Epithelial cell of proximal tubule (primary cell): ENCODE measurements at places on chromosomes 12 and 14. TPM values are rescaled to one million over a fixed set of nuclear protein-coding genes. Genes with fewer than 3 reads are reported as not detected.

The ACRBP gene
- total RNA-seq, result 0.58 TPM in 1 of 2 replicates, not detected in the other

The PALS1 gene
- 22.9 and 26.4 TPM in 2 replicates for total RNA-seq

The CLEC7A gene
- total RNA-seq, result not detected in 2 replicates

The FAM186B gene
- total RNA-seq, result 0.07 TPM in 1 of 2 replicates, not detected in the other

DNA sequence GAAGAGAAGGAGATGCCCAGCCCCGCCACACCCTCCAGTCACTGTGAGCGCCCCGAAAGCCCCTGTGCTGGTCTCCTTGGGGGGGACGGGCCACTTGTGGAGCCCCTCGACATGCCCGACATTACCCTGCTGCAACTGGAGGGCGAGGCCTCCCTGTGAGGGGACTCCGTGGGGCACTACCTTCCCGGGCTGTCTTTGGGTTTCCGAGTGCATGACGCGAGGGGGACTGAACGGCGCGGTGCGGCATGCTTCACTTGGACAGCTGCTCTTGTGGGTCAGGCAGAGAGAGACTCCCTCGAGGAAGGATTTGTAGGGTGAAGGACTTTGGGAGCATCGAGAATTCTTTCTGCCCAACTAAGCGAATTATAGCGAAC, 1.1 kb downstream of the CCDC184 start:
- no peak for DNase-seq

DNA sequence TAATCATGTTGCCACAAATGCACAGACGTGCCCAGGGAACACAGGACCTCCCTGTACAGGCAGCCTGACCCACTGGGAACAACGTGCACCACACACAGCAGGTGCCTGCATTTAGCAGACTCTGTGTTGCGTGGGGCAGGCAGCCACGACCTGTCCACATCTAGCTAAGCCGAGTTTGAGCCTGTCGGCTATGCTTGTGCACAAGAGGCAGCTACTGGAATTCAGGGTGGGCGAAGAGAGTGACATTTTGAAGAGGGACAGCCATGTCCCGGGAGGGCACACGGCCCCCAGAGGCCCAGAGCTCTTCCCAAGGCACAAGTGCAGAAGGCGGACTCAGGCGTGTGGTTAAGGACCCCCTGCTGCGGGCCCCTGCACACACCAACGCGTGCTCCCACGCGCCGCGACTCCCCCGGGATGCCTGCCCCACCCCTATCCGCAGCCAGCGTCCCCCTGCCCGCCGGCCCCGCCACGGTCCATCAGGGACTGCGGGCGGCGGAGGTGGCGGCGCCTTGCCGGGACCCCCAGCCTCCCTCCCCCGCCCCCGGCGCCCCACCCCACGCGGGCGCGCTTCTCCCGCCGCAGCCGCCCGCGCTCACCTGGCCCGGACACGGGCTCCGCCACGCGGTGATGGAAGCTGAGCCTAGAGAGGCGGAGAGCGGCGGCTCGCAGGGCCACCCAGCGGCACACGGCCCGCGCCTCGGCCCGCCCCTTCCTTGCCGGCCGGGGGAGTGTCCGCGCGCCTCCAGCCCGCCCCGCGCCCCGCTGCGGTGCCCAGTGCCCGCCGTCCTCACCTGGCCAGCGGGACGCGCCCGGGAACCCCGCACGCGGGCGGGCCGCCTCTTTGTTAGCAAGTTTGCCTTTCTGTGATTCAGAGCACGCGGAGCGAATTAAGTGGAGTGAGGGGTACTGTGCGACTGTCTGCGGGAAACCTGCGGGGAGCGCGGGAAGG, 125.3 kb upstream of the PRMT8 start:
- no peak for DNase-seq

DNA sequence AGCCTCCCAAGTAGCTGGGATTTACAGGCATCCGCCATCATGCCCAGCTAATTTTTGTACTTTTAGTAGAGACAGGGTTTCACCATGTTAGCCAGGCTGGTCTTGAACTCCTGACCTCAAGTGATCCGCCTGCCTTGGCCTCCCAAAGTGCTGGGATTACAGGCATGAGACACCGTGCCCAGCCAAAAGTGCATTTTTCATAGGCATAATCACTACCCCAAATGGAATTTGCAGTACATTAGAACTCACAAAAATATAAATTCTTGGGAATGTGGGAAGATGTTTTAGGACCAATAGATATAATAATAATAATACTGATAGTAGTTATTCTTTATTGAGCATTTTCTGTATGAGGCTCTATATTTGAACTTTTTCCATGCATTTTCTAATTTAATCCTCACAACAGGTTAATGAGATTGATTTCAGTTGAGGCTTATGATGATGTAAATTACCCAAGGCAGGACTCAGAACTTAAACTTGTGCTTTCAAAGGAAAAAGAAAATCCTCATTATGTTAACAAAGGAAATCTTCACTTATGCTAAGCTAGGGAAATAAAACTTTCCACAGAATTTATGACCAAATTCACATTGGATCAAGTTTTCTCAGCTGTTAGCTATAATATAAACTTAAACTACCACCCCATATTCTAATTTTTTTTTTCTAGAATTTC, 121.6 kb downstream of the SRGAP1 start:
- no peak for DNase-seq

DNA sequence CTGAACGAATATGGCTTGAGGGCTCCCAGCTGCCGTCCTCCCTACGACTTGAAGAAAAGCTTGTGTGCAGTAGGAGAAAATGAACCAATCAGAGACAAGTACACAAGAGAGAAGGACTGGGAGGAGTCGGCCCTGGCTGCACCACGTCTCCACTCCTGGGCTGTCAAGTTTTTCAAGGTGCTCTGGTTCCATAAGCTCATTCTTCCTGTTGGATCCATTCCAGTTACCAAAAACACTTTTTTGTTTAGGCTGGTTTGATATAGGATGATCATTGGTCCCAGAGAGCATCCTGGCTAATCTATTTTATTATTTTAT, 2.8 kb upstream of the A2ML1 start:
- no peak for DNase-seq

GRCh38 chr12:68733661-68734071, 12.3 kb upstream of the SLC35E3 start:
- DNase-seq, result no peak

DNA sequence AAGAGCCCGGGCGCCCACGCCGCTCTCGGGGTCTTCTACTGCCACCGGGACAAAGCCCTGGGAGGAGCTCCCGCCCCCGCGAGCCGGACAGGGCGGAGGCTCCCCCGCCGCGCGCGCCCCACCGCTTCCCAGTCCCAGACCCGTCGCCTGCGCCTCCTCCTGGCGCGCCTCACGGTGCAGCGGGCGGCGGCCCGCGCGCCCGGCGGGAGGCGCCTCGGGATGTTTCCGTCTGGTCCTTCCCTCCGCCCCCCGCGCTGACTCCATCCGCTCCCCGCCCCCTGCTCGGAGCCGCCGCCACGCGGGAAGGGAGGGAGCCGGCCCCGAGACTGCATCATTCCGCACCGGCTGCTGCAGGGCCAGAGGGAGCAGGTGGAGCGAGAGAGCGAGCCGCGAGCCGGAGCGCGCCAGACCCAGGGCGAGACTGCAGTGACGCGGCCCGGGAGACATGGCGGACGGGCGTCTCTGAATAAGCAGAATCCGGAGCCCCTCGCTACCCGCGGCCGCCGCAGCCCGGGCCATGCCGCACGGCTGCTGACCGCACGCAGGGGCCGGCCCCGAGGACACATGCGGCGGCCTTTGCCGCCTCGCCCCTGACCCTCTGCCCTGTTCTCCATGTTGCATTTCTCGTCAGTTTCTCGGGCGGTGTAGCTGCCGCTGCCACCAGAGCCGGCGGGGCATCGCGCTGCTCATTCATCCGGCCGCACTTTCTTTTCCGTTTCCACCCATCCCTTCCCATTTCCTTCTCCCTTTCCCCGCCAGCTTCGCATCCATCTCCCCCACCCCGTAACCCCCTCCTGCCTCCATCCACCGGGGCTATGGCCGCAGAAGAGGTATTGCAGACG, at the start of gene BICD1:
Gene BICD1 (plus strand): TSS at position 331 of the 842 bp plus-strand sequence. CDS start 485 bp downstream, at position 816.
- DNase-seq, result no peak

- no peak for DNase-seq
Measured at GRCh38 chr12:58298803-58299202, 357.4 kb downstream of the ATP23 start.

DNA sequence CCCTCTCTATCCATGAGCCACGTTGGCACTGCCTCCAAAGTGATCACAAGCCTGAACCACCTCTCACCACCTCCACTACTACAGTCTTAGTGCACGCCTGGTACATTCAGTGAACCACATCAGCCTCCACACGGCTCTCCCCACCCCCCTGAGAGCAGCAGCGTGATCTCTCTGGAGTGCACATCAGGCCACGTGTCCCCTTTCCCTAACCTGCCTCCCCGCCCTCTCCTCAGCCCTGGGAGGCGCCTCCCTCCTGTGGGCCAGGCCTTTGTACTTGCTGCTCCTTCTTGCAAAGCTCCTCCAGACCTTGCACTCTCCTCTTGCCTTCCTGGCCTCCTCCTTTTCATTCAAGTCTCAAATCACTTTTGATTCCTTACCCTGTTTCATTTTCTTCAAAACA, 49.8 kb downstream of the SLC6A12 start:
- DNase-seq, result no peak

- DNase-seq, result no peak
Measured at GRCh38 chr12:114689075-114689994, 5.4 kb upstream of the TBX3 start.

- DNase-seq, result no peak
Measured at GRCh38 chr14:91961297-91962220, 14.1 kb upstream of the FBLN5 start.

DNA sequence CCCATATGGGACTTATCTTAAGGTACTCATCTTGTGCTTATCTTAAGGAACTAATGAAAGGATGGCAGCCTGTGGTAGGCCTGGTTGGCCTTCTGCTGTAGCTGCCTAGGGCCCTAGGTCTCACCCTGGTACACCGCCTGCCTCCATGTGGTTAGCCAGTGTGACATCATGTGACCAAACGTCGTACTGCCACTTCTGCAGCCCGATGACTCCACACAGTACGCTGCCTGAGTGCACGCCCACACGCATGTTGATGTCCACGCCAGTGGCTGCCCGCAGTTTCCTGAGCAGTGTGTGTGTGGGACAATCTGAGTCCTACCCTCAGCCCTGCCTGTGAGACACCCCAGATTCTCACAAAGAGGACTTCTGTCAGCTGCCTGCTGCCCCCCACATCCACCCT, 5.1 kb downstream of the ADCY4 start:
- DNase-seq, result no peak

DNA sequence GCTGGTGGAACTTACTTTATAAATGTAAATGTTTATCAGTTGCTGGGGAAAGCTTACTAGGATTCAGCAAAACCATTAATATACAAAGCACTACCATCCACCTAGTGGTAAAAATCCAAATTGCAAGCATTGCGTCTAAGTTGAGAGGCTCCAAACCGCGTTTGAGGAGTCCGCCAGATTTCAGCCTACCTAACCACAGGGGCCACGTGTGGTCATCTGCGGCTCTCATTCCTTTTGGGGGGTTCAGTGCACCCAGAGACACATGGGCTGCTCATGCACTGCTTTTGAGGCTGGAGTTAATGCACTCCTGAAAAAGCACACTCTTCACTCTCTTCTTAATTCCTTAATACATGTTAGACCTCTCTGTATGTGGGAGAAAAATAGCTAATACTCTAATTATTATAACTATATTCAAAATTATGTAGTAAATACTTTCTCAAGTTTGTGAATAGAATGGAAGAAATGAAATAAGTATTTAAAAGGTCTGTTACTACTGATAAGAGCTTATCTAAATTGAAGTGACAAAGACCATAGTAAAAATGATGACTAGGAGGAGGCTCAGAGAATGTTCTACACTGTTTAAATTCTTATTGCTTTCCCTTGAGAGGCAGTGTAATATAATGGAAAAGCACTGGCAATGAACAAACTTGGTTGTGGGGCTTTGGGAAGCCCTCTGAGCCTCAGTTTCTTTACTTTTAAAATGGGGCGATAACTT, 41.4 kb upstream of the MANSC4 start:
- DNase-seq, result peak; percentile 42

DNA sequence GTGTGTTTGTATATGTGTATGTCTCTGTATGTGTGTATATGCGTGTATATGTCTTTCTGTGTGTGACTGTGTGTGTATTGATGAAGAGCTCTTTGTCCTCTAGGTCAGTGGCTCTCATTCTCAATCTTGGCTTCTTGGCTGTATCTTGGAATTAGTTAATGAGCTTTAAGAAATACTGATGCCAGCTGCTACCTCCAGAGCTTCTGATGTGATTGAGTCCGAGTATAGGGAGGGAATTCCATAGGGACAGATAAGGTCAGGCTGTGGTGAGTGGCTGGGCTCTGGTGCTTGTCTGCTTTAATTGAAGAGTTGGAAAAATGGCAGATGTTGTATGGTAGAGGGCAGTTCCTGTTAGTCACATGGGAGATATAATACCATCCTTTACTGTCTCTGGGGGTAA, 140.1 kb downstream of the C12orf75 start:
- DNase-seq, result no peak

DNA sequence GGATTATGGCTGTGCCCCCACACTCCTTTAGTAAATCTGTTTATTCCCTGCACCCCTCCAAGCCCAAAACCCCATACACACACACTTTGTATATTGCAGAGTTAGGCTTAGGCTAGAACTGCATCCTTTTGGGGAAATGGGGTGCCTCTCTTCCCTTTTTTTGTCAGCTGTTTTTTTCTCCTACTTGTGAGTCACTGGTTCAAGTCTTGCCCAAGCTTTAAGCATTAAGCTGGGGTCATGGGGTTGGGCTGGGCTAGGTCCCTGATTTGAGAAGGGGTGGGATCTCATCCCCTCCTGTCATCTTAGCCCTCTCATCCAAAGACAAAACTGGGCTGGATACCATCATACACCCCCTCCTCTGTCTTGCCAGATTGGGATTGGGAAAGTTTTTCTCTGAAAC, 1.6 kb downstream of the LRP1 start:
- no peak for DNase-seq

DNA sequence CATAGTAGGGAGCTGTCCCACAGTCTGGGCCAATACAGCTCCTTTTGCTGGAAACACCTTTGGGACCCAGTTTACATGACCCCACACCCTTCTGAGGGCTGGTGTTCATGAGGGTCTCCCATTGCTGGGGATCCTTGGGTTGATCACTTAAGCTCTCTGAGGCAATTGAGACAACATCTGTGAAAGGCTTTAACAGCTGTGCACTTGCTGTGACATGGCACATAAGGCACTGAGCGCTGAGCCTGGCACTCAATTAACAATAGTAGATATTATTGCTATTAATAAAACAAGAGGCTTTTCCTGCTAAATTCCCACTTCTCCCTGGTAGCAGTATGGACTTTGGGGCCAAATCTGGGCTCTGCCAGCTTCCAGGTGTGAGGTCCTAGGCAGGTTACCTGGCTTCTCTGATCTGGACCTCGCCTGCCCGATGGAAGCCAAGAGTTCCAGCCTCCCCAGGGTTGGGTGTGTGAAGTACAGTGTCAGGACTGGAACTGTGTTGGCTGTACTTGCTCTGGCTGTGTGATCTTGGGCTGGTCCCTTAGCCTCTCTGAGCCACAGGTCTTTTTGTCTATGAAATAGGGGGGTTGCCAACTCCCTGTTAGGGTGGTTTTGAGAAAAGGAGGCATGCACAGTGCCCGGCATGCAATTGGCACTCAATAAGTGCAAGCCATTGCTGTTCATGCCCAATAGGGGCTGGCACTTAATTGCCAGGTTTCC, 3.1 kb downstream of the SH2B3 start:
- no peak for DNase-seq

GRCh38 chr12:16112130-16112529, 165.4 kb downstream of the SLC15A5 start:
- DNase-seq, result no peak

GRCh38 chr12:113358381-113359132, at the start of gene PLBD2:
Gene PLBD2, plus strand, starts transcription at chr12:113358587. Its CDS starts 14 bp downstream, at chr12:113358601.
- DNase-seq, result peak; percentile 19

GRCh38 chr14:39665075-39665475, 232.8 kb upstream of the FBXO33 start:
- DNase-seq, result no peak
